ENCODE measurements at places on chromosomes 12 and 14.

DNA sequence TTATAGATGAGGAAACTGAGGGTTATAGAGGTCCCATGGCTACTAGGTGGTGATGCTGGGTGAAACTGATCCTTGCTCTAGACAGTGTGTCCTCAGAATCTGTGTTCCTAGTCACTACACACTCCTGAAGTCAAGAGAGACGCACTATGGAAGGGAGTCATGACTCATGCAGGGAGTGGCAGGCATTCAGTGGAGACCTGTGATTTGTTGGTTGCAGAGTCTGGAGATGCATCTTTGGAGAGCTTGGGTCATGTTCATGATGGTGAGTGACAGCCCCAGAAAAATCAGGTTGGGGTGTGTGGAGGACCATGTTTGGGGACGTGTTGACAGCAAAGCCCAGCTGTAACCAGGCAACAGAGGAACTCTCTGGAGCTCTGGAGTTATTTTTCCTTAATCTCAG, 38.0 kb upstream of the FBXO21 start:
- no peak for DNase-seq

DNA sequence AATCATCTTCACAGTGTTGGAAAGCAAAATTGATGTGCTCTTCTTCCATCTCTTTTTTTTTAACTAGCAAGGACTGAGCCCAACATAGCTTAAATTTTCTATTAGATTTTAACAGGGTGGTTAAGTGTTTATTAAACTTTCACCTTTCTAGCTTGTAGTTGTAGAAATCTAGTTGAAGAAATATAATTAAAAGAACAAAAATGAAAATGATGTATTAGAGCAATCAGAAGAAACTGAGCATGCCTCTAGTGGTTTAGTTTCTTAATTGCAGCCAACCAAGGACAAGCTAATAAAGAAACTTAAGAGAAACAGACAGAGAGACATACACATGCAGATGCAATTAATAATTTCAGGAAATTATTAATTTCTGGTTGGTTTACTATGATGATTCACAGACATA, 673.0 kb upstream of the LMO3 start:
- DNase-seq = no peak

GRCh38 chr12:54246011-54246641, 33.8 kb downstream of the CBX5 start:
- DNase-seq = no peak

GRCh38 chr12:34392741-34393085, 370.4 kb downstream of the ALG10 start:
- DNase-seq = no peak

DNA sequence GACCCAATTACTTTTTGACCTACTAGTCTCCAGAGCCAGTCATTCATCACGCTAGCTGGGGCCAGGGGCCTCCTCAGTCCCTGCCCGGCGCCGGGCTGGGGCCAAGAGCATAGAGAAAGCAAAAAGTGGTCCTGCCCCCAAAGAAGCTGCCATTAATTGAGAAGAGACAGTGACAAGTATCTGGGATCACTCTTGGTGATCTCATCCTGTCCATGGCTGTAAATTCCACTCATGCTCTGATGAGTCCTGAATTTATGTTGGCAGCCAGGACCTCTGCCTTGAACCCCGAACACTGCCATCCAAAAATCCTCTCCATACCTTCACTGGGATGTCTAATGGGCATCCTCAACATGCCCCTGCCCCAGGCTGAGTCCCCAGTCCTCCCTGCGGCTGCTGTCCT, 34.4 kb upstream of the DLK1 start:
- no peak for DNase-seq

DNA sequence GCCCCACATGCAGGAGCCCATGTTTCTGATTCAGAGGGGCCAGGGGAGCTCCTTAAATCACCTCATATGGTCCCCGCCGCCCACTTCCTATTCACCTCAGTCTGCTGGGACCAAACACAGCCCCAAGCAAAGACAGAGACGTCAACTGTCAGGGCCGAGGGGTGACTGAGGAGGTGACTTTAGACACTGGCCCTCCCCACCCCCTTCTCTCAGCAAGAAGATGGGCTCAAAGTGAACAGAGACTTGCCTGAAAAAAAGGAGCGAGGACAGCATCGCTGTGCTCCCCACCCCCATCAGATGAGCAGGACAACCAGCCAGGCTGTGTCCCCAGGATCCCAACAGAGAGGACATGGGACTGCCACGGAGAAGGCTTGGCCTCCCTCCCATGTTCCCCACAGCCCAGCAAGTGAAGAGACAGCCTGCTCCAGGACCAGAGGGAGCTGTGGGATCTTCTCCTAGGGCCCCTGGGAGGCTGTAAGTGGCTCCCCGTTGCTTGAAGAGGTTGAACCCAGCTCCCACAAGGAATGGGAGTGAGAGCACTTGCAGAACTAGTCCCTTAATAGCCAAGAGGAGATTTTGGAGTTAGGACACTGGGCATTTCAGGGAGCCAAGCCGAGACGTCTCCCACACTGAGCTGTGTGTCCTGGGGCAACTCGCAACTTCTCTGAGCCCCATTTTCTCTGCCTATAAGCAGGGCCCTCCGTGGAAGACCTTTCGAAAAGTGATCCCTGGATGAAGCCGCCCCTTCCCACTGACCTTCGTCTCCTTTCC, 1.3 kb upstream of the KRT79 start:
- DNase-seq = no peak

DNA sequence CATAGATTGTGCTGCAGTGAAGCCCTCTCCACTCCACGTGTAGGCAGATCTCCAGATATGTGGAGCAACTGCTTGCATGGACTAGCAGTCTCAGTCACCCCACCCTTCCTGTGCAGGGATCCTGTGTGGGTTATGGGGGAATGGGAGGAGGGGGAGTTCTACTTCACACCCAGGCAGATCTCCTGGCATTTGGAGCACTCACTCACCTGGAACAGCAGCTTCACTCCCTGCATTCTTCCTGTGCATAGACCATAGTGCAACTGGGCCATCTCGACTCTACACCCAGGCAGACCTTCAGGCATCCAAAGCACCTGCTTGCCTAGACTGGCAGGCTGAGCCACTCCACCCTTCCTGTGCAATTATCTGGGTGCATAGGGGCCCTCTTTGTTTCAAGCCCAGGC, 96.0 kb upstream of the PCED1B start:
- no peak for DNase-seq

- no peak for DNase-seq
These were observed 366.6 kb upstream of the TMEM132C start for GRCh38 chr12:127900386-127900785.

DNA sequence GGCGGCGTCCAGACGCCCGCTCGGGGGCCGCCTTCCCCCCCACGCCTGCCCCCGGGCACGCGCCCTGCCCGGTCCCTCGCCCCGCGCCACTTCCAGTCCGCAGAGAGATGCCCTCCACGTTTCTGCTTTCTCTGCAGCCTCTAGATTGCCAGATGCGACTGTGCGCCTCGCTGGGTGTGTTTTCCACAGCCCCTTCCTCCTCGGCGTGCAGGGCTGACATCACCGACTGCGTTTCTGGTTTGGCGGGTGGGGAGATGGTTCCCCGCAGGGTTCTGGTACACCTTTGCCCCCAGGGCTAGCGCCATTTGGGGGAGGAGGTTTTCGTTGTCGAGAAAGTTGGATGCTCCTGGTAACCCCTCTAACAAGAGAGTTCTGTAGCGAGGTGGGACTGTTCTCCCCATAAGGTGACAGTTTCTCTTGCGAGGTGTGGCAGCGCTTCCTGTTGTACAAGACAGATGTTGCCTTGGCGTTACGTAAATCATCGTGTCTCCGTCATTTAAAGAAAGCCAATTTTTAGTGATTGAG, 1.5 kb downstream of the CALM1 start:
- DNase-seq = no peak

GRCh38 chr12:111645433-111645832, 40.3 kb downstream of the BRAP start:
- no peak for DNase-seq

DNA sequence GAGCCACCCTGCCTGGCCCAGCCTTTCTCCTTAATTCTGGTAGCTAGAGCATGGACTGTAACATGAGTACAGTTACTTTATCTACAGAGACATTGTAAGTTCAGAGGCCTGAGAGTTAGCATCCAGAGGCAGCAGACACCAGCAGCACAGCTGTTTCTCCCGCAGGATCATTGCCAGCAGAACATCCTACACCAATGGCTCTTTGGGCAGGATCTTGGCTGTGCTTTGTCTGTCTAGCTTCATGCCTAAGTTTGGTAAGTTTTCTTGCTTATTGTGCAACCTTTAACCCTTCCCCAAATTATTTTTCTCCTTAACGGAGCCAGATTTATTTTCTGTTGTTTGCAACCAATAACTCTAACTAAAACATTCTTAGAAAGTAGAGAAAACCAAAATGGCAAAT, 21.6 kb downstream of the C12orf71 start:
- DNase-seq = no peak

- no peak for DNase-seq
These were observed 10.5 kb downstream of the CINP start for GRCh38 chr14:102352213-102352612.

DNA sequence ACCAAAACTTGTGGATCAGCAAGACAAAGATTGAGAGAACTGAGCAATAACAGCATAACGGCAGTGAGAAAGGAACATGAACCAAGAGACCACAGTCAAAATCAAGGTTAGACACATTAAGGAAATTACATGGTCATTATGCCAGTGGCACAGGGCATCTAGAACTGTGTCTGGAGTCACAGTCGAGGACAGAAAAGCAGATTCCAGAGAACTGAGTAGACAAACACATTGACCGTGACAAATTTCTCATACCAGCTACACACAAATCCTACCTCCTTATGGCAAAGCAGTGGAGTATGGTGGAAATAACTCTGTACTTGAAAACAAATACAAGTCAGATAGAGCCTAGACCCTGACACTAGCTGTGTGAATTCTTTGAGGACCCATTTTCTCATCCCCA, 367.3 kb downstream of the DUSP6 start:
- DNase-seq = no peak

GRCh38 chr12:8692573-8692972, 5.2 kb upstream of the RIMKLB start:
- peak; percentile 74 for DNase-seq

DNA sequence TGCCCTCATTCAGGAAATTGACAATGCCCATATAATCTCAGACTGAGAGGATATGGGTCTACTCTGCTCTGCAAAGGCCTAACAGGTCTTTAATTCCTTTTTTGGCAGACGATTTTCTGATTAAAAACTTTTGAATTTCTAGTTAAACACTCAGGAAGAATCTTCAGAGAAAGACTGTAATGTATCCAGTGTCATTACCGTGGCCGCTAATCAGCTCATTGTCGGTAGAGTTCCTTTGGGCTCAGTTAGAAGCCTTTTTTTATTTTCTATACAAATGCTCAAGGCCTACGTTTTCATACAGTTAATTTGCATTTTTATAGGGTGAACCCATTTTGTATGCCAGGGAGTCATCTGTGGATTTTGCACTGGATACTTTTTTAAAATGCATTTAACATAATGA, 549.9 kb downstream of the RPS29 start:
- DNase-seq = no peak

DNA sequence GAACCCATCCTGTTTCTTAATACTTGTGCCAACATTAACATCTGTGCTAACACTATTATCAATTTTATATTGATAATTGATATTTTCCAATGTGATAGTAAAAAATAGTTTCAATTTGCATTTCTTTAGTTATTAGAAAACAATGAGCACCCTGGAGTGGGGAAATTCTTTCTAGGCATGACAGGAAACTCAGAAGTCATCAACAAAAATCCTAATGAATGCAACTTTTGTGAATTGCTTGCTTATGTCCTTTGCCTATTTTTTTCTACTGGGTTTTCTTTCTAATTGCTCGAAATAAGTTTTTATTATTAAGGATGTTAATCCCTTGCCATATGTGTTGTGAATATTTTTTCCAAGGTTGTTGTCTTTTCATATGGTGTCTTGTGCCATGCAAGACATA, 18.1 kb upstream of the WDR20 start:
- no peak for DNase-seq

DNA sequence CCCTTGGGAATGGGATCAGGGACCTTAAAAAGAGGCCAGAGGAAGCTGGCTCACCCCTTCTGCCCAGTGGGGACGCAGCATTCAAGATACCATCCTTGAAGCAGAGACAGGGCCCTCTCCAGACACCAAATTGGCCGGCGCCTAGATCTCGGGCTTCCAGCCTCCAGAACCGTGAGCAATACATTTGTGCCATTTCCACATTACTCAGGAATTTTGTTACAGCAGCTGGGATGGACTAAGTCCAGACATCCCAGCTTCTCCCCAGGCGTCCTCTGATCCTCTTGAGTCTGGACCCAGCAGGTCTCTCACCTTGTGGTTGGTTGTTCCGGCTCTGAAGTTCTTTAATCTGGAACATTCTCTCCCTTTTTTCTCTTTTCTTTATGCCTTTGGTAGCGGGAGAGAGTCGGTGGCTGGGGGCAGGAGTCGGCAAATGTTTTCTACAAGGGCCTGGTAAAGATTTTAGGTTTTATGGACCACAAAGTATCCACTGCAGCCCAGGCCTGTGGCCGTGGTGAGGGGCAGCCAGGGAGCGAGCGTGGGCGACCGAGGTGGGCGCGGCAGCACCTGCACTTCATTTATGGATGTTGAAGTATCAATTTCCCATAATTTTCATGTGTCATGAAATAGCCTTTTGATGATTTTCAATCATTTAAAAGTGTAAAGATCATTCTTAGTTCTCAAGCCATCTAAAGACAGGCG, 4.8 kb downstream of the CEP170B start:
- no peak for DNase-seq

GRCh38 chr12:113366827-113367226, 8.4 kb downstream of the PLBD2 start:
- no peak for DNase-seq

- peak; percentile 51 for DNase-seq
These were observed 53.6 kb downstream of the ARF6 start for GRCh38 chr14:49946320-49947141.

DNA sequence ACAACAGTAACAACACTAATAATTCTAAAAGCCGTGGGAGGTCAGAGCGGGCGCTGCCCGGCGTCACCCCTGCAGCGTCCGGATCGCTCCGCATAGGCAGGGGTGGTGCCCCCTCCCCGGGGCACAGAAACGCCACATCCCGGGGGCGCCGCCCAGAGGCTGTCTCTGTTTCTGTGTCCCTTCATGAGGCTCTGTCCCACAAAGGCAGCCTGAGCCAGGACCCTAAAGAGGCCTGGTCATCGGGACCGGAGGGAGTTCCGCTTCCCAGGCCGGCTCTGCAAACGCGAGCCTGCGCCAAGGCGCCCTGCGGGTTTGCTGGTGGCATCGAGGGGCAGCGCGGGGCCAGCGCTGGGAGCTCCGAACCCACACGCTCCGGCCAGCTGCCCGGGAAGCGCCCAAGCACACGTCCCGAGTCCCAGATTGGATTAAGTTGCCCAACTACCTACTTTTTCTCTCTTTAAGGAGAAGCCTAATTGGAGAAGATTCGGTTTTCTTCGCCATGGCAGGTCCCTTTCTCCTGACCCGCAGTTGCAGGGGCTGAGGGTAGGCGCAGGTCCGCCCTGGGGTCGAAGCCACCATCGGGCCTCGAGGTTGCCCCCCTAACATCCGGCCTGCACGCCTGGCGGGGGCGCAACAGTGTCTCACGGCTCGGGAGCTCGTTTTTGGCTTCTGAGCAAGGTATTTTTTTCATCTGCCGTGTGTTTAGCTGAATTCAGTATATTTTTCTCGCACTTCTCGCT, 421.7 kb downstream of the VRK1 start:
- no peak for DNase-seq
